Muscle of back (tissue), 13 donors: ENCODE measurements at places on chromosomes 13 and 19. TPM values are rescaled to one million over a fixed set of nuclear protein-coding genes. Genes with fewer than 3 reads are reported as not detected.

DNA sequence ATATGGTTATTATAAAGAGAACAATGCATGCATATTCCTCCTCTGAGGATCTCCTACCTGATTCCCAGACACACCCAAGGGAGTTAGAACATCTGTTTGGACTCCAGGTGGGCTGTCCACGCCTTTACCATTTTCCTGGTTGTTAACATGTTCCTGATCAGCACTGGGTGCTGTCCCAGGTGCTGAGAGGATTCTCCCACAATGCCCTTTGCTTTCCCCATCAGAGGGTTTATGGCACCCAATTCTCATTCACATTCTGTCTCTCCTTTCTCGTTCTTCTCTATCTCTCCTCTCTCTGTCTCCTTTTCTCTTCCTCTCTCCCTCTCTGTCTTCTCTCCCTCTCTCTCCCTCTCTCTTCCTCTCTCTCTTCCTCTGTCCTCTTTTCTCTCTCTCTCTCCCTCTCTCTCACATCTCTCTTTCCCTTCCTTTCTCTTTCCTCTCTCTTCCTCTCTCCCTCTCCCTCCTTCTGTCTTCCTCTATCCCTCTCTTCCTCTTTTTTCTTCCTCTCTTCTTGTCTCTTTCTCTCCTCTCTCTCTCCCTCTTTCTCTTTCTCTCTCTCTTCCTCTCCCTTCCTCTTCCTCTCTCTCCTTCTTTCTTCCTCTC lies 3.3 kb upstream of the RDH13 start:
- DNase-seq, result no peak

GRCh38 chr19:42540071-42540553 lies 11.8 kb upstream of the CEACAM1 start:
- no peak for DNase-seq

- no peak for DNase-seq
These were observed 2.7 kb upstream of the HPN start for GRCh38 chr19:35038623-35039512.

The NMRK2 gene
- 260 TPM for polyA plus RNA-seq

GRCh38 chr13:69028936-69029335 lies 1078.7 kb upstream of the ATXN8OS start:
- peak; percentile 21 for DNase-seq

The ZNF784 gene
- polyA plus RNA-seq, result 7.7 TPM

The CACNG7 gene
- 0.10 TPM for polyA plus RNA-seq

GRCh38 chr19:14147797-14148605 lies 11.6 kb upstream of the ASF1B start:
- DNase-seq, result peak; percentile 93

GRCh38 chr19:40756502-40757110 lies 5.6 kb downstream of the SNRPA start:
- no peak for DNase-seq

The LIM2 gene
- not detected for polyA plus RNA-seq

The B3GNT8 gene
- polyA plus RNA-seq, result 2.5 TPM

GRCh38 chr13:44792096-44792495 lies 197.2 kb downstream of the NUFIP1 start:
- DNase-seq, result no peak

GRCh38 chr13:99303863-99304521 lies 3.2 kb downstream of the GPR183 start:
- no peak for DNase-seq

DNA sequence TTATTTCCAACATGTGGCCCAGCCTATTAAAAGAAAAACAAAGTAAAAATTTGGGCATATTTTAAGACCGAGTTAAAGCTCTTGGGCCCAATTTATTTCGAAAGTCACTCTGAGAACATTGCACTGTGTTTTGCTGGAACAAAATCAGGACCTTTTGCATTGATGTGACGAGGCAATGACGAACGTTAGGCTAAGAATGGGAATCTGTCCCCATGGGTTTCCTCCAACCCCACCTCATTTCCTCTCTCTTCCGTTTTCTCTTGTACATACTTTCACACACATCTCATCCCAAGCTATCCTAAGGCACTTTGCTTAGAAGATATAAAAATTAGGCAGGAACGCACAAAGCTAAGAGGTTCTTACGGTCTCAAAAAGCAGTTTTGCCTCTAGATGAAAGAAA lies 22.1 kb downstream of the EDNRB start:
- peak; percentile 32 for DNase-seq

DNA sequence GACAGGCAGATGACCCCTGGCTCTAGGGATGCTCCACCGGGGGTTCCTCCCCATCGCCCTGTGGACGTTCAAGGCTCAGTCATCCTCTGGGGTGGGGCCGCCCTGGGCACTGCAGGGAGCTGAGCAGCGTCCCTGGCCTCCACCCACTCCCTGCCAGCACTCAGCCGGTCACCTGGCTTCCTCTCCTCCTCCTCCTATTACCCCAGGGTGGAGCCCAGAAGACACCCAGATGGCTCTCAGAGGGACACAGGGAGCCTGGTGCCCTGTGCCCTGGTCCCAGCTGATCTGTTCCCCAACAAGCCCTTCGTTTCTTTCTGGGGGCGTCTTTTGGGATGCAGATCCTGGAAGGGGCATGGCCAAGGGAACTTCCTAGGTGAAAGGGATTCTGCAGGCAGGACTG lies 3.7 kb upstream of the MKNK2 start:
- DNase-seq, result no peak

The MISP3 gene
- polyA plus RNA-seq, result 0.42 TPM

The SIGLEC5 gene
- not detected for polyA plus RNA-seq

DNA sequence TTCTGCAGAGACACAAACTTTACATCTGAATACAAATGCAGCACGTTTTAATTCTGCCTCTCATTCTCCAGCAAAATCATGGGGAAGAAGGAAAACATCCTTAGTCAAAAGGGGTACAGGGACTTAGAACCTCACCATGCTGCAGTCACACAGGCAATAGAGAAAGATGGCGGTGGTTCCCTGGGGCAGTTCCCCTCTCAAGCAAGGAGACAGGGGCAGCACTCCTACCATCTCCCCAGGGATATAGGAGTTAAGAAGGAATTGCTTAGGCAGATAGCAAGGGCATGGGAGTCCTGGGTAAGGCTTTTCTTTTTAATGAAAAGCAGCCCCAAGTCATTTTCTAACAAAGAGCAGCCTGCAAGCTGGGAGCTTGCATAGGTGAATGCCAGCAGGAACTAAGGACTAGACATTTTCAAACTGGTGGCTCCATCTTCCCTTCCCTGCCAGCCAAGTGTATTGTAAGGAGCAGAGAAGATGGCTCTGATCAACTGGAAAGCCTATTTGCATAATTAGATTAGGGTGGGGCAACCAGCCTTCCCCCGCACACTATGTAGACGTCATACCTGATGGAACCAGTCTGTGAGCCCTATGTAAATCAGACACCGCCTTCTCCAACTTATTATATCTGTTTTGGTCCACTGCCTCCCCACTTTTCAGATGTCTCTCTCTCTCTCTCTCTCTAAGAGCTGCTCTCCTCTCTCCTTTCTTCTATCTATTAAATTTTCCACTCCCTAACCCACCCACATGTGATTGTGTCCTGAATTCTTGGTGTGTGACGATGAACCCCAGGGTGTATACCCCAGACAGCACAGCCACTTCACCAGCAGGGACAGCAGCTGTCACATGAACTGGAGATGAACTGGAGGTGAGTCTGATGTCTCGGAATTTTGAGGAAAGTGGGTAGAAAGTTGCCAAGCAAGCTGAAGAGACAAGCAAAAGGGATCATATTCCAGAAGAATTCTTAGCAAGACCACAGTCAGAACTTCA lies 514.5 kb downstream of the IRS2 start:
- no peak for DNase-seq

The ZNF284 gene
- polyA plus RNA-seq, result 3.3 TPM

GRCh38 chr19:49544154-49544553 lies 16.4 kb downstream of the RCN3 start:
- DNase-seq, result no peak

The CYP4F11 gene
- polyA plus RNA-seq, result not detected

GRCh38 chr19:13689085-13689484 lies 75.2 kb upstream of the MRI1 start:
- no peak for DNase-seq

The LDLR gene
- polyA plus RNA-seq, result 15.3 TPM

DNA sequence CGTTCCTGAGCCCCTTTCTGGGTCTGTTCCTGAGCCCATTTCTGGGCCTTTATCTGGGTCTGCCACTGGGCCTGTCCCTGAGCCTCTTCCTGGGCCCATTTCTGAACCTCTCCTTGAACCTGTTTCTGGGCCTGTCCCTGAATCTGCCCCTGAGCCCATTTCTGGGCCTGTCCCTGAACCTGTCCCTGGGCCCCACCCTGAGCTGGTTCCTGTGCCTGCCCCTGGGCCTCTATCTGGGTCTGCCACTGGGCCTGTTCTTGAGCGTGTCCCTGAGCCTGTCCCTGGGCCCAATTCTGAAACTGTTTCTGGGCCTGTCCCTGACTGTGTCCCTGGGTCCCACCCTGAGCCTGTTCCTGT lies 40.4 kb upstream of the GRTP1 start:
- DNase-seq, result no peak

The EDNRB gene
- polyA plus RNA-seq, result 14.5 TPM

DNA sequence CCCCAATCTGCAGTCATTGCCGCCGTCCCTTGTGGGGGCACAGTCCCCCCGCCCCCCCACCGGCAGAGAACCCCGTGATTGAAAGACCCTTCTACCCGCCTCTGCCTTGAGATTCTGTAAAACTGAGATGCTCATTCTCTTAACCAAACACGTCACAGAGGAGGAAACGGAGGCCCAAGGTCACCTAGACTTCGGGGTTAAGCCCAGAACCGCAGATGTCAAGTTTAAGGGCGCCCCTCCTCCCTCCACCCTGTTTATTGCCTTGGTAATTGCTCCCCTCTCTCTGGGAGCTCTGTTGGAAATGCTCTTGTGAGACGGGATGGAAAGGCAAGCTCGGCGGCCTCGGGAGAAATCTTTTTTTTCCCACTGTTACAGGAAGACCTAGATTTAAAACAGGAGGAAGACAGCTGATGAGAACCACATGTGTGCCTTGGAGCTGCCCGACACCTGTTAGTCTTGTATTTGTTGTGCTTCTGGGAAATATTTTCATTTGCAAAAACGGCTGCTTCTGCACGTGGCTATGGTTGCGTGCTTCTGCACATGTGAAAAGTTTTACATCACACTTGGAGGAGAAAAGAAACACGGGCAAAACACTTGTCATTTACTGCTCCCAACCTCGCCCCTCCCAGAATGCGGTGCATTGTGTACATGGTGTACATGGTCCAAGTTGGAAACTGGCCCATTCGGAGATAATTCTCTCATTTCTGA lies 1.1 kb upstream of the MED26 start:
- peak; percentile 93 for DNase-seq

The NLRP8 gene
- not detected for polyA plus RNA-seq

- DNase-seq, result no peak
These were observed 26.3 kb downstream of the UBXN6 start for GRCh38 chr19:4431296-4431695.

DNA sequence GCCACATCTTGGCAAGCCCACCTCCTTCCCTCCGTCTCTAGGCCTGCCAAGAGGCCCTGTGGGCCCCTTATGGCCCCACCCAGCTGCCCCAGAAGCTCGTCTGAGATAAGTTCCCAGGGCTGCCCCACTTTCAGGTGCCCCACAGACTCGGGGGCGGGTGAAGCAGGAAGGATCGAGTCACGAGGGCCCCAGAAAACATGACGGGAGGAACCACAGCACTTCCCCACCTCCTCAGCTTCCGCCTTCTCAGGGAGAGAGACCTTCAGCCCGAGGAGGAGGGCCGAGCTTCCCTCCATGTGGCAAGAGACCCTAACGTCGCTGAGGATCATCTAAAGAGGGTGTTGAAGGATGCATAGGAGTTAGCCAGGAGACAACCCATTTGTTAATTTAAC lies 4.5 kb upstream of the IL12RB1 start:
- DNase-seq, result no peak

The PTH2 gene
- polyA plus RNA-seq, result not detected

- DNase-seq, result no peak
These were observed 96.9 kb downstream of the WDFY2 start for GRCh38 chr13:51681037-51681678.
